ENCODE measurements at places on chromosomes 5 and 9.

DNA sequence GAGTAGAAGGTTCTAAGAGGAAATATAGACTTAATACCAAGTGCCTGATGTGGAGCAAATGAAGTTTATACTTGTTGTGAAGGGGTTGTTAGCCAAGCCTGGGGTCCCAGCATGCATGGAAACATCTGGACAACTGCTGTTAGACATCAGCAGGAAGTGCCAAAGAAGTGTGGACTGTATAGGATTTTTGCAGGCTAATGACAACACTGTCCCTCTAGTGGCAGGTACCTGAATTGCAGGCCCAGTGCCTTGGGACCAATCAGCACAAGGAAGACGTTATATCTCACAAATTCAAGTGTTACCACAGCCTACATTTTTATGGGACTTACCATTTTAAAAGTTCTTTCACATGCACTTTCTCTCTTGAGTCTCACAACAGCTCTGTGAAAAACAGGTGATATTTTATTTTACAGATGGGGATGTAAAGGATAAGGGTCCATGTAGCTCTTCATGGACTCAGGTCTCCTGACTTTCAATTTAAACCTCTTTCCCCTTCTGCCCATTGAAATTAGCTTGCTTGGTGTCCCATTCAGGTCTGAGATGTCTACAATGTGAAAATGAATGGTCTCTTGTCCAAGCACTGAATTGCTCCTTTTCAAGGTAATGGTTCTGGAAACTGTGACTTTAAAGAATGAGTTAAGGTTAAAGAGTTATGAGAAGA lies 89.0 kb upstream of the MAP1B start:
- peak; percentile 78 for DNase-seq

DNA sequence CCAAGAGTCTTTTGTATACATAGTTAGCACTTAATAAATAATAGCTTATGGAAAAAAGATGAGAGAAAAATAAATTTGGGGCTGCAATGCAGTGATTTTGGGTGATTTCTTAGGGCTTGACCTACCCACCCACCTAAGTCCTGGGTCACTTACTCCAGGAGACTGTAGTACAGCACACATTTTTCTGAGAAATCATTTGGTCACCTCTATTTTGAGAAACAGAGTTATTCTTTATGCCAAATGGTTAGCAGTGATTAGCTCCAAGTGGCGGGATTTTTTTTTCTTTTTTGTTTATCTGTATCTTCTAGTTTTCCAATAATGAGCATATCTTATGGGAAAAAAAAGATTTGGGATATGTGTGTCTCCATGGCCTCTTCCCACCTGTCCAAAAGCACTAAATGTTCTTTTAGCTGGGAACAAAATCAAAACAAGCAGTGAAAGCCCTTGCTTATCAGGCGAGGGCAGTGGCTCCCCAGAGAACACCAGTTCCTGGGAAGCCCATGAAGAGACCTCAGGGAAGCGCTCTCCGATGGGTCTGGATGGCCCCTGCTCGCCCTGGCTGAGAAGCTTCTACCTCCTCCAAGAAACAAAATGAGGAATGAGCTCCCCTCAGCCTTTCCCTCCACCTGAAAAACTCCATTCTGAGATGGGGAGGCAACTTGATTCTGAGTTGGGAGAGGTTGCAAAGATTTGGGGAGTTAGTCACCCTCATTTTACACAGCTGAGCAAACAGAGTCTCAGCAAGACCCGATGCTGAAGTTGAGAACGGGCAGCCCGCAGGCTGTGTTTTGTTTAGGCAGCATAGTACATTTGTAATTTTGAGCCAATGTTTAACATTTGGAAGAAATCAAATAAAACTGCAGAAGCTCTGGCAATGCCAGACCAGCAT lies 69.9 kb downstream of the CYFIP2 start:
- no peak for DNase-seq

GRCh38 chr9:93124793-93125192 lies 9.3 kb downstream of the NINJ1 start:
- DNase-seq, result no peak

GRCh38 chr5:72123764-72124376 lies 16.6 kb downstream of the MAP1B start:
- no peak for DNase-seq

- no peak for DNase-seq
Observed at GRCh38 chr5:81125959-81126358, 107.2 kb upstream of the CKMT2 start.

- DNase-seq, result no peak
Observed at GRCh38 chr5:135705941-135706466, 127.2 kb upstream of the CXCL14 start.

DNA sequence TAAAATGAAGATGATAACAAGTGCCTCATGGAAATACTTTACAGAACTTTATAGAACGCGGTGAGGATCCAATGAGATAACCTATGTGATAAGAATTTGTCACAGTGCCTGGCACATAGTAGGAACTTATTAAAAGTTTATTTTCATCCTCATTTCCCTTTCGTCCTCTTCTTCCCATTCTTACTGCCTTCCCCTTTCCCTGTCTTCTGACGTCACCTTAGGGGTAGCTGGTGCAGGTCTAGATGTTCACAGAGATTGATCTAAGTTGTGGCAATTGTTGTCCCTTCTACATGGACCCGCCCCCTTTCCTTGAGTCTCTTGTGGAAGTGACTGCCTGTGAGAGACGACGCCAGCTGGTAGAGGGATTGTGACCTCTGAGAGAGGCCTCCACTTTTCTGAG lies 46.5 kb upstream of the NTRK2 start:
- no peak for DNase-seq

DNA sequence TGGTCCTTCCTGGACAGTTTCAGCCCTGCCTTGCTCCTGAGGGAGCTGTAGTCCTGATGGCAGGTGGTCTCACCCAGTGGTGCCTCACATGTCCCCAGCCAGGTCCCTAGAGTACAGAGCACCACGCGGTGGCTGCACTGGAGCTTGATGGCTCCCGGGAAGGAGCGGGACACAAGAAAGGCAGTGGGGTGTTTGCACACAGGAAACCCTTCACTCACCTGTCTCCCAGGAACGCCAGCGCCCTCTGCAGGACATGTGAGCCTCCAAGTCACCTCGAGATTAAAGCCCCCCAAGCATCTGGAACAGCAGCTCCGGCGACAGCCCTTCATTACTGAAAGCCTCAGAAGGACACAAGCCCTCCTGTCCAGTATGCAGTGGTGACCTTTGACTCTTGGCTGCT lies 19.9 kb upstream of the TMEM250 start:
- peak; percentile 62 for DNase-seq

- no peak for DNase-seq
Observed at GRCh38 chr5:10746711-10747110, 14.3 kb downstream of the DAP start.

GRCh38 chr5:149448831-149449714 lies 70.0 kb upstream of the IL17B start:
- DNase-seq, result no peak

DNA sequence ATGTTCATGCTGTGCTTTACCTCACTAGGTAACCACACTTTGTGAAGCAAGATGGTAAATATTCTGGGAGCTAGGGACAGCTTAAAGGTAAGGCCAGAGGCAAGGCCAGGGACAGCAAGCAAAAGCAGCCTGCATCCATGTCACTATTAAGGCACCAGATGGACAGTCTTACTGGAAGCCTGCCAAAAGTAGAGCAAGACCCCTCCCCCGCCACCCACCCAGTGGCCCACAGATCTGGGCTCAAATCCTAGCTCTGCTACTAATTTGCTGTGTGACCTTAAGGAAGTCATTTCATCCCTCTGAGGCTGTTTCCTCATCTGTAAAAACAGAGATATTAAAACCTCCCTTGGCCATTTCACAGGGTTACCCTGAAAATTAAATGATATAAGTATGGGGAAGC lies 13.2 kb upstream of the ERMP1 start:
- DNase-seq, result no peak

DNA sequence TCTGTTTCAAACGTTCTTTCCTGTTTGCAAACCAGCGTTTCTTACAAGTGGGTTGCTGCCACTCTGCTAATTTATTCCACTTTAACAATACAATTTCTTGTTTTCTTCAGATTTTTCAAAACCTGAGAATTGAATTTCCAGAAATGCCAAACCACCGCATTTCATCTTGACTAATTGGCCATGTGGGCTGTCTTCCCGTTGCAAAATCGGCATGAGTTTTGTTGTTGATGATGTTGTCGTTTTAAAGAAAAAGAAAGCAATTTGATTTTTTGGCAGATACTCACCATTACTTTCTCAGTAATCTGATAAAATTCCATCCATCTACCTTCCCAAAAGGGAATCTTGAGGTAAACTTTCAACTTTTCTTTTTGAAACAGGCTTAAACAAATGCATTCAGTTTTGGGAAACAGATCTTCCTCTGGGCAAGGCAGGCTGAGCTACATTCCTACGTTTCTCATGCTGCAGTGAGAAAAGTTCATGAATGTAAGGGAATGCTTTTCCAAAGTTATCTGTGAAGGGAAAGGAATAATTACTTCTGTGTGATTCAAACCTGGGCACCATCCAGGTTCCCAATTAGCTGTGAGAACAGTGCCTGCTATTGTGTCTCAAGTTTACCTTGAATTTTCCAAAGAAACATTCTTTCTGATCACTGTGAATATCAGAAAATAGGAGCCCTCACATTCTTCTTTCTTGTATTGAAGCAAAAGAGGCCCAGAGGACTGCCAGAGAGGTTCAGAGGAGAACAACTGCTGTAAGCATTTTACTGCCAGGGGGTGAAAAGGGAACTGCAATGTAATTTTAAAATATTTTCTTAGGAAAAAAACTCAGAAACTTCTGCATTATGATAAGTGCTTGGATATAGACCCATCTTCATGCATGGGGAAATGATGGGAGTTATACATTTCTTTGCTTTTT lies 100.7 kb upstream of the TUT7 start:
- DNase-seq, result no peak

- no peak for DNase-seq
Observed at GRCh38 chr9:1941989-1942388, 73.2 kb upstream of the SMARCA2 start.

DNA sequence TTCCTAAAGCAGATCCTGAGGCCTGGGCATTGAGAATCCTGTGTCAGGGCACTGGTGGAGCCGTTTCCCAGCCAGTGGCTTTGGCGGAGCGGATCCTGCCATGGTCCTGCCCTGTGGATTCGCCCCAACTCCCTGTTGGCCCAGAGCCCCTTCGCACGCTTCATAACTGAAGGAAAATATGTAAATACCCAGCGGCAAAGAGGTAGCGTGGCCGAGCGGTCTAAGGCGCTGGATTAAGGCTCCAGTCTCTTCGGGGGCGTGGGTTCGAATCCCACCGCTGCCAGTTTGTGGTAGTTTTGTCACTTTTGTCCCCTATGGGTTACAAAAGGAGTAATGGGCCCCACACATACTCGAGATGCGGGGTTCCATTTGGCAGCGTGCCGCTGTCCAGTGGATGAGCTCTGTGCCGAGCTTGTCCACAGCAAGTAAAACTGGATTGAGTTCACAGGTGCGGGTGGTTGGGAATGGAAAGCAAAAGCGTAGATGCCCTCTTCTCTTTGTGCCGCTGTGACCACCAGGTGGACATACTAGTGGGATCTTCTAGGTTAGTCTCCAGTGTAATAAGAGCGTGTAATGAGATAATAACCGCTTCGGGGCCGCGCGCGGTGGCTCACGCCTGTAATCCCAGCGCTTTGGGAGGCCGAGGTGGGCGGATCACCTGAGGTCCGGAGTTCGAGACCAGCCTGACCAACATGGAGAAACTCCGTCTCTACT lies 17.3 kb downstream of the TRIM7 start:
- DNase-seq, result peak; percentile 83

DNA sequence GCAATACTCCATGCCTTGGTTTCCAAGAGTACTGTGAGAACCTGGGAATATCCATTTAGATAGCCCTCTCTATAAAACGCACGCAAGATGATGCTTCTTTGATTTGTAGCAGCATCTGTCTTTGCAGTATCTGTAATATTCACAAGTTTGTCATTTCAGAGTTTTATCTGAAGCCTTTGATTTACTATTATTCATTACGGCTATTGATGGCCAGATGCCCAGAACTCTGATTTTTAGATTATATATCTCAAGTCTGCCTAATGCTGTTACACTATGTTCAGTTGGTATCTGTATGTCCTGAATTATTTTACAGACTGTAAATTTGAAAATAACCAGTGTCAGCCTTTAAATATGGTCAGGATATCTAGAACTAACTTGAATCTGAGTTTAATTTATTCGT lies 233.3 kb downstream of the FAM170A start:
- no peak for DNase-seq

DNA sequence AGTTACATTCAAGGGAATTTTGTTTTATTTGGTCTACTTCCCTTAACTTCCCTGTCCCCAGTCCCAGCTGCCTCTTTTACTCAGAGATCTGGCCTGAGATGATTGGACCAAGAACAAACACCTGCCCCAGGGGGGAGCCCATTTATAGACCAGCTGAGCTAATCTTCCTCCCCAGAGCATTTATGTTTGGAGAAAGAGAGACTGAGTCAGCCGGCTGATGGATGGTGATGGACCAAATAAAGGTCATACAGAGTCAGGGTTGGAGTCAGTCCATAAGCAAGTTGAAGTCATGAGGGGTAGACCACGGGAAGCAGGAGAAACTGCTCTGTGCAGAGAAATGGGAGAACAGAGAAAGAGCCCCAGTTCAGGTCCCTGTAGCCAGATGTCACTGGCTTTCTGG lies 77.7 kb downstream of the TMEM174 start:
- no peak for DNase-seq

DNA sequence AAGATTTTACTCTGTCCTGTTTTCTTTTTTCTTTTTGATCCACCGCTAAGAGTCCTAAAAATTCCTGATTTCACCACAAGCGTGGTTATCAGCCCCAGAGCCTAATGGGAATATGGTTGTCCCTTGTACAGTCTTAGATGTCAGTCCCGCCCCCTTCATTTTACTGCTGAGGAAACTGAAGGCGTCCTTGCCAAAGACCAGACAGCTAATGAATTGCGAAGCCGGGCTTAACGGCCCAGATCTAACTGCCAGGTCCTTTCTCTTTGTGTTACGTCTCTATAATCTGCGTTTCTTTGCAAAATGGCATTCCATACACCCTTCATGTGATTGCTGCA lies 497 bp downstream of the NSA2 start:
- DNase-seq, result no peak

GRCh38 chr5:53601570-53601969 lies 41.1 kb downstream of the NDUFS4 start:
- no peak for DNase-seq

Data from activated CD4-positive, alpha-beta T cell treated with anti-CD3 and anti-CD28 coated beads, Interleukin-2, amount 50 U/mL, for 48 hours (primary cell).